ENCODE measurements at places on chromosomes 12 and 14. TPM values are rescaled to one million over a fixed set of nuclear protein-coding genes. Genes with fewer than 3 reads are reported as not detected.
A peak's percentile ranks its signal among the peaks of the same experiment; 100 is the strongest.

GRCh38 chr12:2183556-2184541 lies 131.1 kb downstream of the CACNA1C start:
- no peak for DNase-seq

GRCh38 chr14:99035268-99035667 lies 236.7 kb downstream of the BCL11B start:
- no peak for DNase-seq

DNA sequence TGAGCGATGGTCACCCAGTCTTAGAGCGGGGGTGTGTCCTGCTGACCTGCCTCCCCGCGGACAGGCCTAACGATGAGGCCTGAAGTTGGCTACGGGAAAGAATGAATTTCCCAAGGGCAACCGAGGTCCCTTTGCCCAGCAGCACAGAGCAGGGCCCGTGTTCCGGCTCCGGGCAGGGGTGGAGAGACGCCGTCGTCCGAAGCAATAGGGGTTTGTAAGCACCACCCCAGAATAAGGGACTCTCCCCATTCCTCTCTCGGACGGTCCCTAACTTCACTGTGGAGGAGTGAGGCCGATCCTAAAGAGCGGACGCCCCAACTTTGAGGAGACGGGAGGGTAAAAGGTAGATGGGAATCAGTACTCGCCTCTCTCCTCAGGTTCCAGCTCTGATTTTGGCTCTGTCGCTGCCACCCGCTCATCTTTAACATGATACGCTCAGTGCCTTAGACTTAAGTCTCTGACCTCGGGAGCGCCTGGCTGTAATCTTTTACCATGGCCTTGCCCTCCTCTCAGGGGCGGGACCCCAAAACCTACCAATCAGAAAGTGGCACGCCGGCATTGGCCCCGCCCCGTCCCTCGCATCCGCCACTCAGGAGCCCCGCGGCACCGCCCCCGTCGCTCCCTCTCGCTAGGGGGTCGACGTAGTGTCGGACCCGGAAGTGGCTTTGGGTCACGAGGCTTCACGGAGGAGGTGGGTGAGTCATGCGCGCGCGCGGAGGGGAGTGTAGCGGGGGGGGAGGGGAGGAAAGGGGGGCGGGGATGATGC lies at the start of gene DDIT3:
TSS of gene DDIT3 (minus strand) at position 462 of the 766 bp plus-strand sequence. CDS start 3,108 bp downstream, outside the sequence.
- DNase-seq: peak; percentile 96

- no peak for DNase-seq
Measured at GRCh38 chr12:132329720-132330548, 545 bp upstream of the GALNT9 start.

DNA sequence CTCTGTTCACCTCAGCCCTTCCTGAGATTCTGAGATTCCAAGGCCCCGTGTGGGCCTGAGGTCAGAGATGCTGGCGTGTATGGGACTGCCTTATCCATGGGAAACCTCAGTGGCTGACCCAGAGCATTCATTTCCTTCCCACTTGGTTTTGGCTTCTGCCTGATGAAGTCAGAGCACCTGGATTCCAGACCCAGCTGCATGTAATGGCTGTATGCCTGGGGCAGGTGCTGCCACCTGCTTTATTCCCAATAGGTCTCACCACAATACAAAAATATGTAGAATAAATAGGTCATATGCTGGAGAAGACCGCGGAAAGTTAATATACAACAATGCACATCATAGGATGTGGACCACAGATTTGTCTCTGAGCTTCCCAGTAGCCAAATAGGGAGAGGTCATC lies 25.6 kb downstream of the FIGNL2 start:
- DNase-seq: no peak

RFX4 gene
- total RNA-seq: not detected

DNA sequence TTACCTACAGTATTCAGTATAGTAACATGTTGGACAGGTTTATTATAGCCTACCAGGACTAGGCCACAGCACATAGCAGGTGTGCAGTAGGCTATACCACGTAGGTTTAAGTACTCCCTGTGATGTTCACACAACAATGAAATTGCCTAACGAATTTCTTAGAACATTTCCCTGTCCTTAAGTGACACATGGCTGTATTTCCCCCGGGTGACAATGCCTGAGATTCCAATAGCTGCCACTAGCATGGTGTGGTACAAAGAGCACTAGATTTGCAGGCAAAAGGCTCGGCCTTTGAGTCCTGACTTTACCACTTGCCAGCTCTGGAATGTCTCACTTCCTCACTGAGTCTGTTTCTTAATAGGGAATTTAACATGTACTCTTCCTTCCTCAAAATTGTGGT lies 19.7 kb downstream of the PTPN21 start:
- DNase-seq: no peak

KRT73 gene
- not detected for total RNA-seq

DCAF4 gene
- 5.1 TPM for total RNA-seq

- DNase-seq: no peak
Measured at GRCh38 chr12:84696908-84697540, 215.6 kb downstream of the SLC6A15 start.

DNA sequence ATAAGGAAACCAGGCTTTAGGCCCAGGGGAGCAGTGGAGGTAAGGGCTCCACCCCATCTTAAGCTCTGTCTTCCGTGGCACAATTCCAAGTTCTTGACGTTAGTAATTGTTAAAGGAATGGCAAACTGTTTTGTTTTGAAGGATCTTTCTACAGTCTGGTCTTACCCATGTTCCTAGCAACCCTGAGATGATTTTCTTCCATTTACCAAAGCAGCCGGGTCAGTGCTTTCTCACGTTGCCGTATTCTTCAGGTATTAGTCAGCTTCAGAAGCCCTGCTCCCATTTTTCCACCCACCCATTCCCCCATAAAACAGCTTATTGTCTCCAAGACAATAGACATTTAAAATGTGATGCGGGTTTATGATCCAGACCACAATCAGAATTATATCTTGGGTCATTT lies 10.3 kb downstream of the NRIP2 start:
- DNase-seq: no peak

DNA sequence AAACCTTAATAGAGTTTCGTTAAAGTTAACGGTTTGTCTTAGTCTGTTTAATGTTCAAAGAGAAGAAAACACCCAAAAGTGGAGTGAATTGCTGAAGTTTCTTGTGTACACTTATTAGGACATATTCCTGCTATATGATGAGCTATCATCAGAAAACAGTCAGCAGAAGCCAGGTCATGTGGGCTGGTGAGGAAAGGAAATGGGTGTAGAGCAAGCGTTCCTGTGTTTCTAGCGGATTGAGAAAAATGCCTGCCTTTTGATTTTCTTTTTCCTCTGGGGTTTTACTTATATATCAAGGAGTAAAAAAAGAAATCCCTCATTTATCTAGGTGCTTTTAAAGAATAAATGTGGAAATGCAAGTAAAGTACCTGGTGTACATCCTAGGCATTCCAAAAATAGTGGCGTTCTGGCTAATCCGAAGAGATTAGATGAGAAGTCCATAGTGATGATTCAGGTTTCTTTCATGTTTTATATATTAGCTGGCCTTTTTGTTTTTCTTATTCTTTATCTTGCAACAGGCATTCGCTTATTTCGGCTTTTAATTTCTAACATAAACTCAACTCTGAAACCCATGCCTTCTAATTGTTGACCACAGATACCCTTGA lies 50.7 kb downstream of the FLRT2 start:
- no peak for DNase-seq

- DNase-seq: no peak
Measured at GRCh38 chr12:89476904-89477595, 47.5 kb downstream of the GALNT4 start.

LAG3 gene
- total RNA-seq: under 0.01 TPM

DNA sequence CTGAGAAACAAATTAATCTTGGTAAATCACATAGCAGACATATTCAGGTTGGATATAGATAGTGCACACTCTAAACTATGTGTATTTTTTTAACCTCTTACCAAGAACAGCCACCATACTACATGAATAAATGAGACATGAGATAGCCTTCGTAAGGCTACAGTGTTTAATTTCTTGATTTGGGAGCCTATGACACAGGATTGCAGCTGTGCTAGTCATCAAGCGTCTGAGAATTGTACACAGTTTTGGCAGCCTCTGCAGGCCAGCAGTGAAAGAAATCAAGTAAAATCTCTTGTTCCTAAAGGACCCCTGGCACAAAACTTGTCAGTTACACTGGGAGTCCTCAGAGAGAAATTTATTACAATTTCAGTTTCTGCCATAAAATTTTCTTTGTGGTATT lies 236.1 kb downstream of the C12orf50 start:
- DNase-seq: no peak

DAO gene
- not detected for total RNA-seq

DNA sequence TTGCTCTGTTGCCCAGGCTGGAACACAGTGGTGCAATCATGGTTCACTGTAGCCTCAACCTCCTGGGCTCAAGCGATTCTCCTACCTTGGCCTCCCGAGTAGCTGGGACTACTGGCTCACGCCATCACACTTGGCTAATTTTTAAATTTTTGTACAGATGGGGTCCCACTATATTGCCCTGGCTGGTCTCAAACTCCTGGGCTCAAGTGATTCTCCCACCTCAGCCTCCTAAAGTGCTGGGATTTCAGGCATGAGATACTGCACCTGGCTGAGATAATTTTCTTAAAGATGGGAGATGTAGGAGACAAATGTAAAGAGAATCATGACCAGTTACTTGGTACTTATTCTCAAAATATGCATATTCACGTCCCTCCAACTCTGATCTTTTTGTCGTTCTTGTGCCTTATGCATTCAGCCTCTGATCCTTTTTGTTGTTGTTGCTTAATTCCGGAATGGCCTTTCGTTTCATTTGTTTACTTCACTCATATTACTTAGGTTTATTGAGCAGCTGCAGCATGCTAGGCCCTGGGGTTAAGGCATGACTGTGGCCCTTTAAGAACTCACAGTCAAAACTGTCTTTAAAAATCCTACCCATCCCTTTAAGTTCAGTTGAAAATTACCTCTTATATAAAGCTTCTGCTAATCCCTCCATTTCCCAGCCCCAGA lies 8.9 kb downstream of the RBMS2 start:
- no peak for DNase-seq

GRCh38 chr12:107845980-107846659 lies 71.6 kb downstream of the ASCL4 start:
- DNase-seq: no peak

DNA sequence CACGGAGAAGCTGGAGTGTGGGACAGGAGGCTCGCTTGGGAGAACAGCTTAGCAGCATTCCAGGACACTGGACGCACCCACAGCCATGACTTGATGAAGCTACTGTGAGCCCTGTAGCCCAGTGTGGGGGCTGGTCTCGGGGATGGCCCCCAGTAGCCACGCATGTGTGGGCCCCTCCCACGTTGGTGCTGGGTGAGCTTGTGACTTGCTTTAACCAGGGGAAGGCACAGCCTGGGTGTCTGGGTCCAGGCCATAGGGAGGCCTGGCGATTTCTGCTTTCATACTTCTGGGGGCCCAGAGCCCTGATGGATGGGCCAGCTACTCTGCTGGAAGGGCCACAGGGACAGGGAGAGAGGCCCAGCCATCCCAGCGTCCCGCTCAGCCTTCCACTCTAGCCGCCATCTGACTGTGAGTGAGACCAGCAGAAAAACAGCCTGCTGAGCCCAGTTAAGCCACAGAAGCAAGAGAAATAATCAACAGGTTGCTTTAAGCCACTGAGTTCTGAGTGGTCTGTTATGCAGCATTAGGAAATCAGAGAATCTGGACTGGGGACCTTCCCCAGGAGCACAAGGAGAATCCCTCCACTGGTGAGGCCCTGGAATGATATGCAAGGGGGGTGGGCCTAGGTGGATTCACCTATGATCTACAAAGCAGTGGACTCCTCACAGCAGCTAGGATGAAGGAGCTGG lies 16.1 kb downstream of the DIO3 start:
- DNase-seq: no peak

- peak; percentile 88 for DNase-seq
Measured at GRCh38 chr12:538731-539539, 79.2 kb downstream of the B4GALNT3 start.

DNA sequence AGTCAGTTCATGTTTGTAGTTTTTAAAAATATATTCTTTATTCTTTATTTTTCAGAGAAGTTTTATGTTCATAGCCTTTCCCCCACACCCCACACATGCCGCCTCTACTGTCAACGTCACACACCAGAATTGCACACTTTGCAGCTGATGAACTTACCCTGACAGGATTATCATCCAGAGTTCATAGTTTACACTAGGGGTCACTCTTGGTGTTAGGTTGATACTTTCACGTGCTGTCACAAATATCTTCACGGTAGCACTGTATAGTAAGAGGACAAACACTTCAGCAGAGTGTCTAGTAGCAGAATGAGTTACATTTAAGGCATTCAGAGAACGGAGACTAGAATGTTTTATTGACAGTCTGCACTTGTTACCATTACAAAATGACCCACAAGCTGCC lies 5.1 kb downstream of the DPPA3 start:
- DNase-seq: no peak

DNA sequence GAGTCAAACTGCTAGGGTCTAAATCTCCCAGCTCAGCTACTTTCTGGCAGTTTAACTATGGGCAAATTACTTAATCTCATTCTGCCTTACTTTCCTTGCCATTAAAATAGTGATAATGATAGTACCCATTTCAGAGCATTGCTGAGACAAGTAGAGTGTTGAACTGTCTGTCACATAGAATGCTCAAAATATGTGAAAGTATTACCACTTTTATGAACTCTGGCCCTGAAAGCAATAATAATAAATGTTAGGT lies 19.9 kb downstream of the SRGAP1 start:
- no peak for DNase-seq

C1QL4 gene
- total RNA-seq: not detected

LRRC10 gene
- total RNA-seq: not detected

GRCh38 chr12:52615912-52616311 lies 2.4 kb downstream of the KRT73 start:
- no peak for DNase-seq

ARL1 gene
- 39.8 TPM for total RNA-seq

DNA sequence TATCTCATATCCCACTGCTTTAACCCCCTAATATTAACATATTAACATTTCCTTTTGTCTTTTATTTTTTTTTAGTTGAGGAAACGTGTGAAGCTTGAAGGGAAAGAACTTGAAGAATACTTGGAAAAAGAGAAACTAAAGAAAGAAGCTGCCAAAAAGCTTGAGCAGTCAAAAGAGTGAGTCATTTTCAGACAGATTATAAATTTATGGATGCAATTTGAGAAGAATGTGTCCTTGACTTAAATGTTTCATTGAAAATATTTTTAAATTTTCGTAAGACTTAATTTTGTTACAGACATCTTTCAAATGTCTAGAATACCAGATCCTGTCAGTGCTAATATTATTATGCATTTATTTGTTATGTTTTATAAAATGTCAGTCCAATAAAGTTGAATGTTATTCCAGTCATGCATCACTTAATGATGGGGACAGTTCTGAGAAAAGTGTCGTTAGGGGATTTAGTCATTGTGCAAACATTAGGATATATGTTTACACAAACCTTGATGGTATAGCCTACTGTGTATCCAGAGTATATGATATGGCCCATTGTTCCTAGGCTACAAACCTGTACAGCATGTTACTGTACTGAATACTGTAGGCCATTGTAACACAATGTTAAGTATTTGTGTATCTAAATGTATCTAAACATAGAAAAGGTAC lies 32.6 kb downstream of the CPSF2 start:
- DNase-seq: no peak

DPF3 gene
- total RNA-seq: 0.38 TPM

GRCh38 chr12:20011200-20011599 lies 357.1 kb upstream of the PDE3A start:
- no peak for DNase-seq
